ENCODE measurements at places on chromosomes 11 and 22.

- no peak for DNase-seq
These were observed 7.9 kb upstream of the SH3BP1 start for GRCh38 chr22:37631448-37632173.

GRCh38 chr11:62805961-62806441, 761 bp upstream of the NXF1 start:
- DNase-seq = no peak

GRCh38 chr11:8826901-8827560, 84.0 kb upstream of the AKIP1 start:
- DNase-seq = no peak

DNA sequence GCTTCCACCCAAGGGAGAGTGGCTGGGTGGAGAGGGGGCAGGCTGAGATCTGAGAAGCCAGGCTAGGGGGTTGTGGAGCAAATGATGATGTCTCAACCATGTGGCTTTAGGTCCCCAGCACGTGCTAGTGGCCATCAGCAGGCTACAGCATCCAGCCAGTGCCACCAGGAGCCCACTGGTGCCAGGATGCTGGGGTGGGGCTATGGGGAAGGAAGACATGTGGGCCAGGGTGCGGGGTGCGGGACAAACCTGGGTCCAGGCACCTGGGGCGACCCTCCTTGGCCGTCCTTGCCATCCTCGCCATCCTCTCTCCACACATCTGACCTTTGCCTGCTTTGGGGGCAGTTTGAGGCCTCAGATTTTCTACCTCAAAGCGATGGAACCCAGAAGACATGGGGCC, 104.3 kb downstream of the KCNQ1 start:
- DNase-seq = no peak

GRCh38 chr22:50556703-50557102, 6.0 kb downstream of the SYCE3 start:
- DNase-seq = no peak
